GM23248 (cell line): ENCODE measurements at places on chromosomes 11 and 22. TPM values are rescaled to one million over a fixed set of nuclear protein-coding genes. Genes with fewer than 3 reads are reported as not detected.
A peak's percentile ranks its signal among the peaks of the same experiment; 100 is the strongest.

GRCh38 chr22:47392054-47392347, 629.6 kb downstream of the TBC1D22A start:
- no peaks in the 10 kb centered on the region for H3K36me3 ChIP-seq
- H3K4me1 ChIP-seq: no peaks in the 10 kb centered on the region
- H3K4me3 ChIP-seq: no peak overlapping the region
- no peak for DNase-seq
- no peaks in the 10 kb centered on the region for H3K27me3 ChIP-seq
- H3K27ac ChIP-seq: no peak overlapping the region

GRCh38 chr22:26398741-26399153, 30.3 kb upstream of the ASPHD2 start:
- H3K36me3 ChIP-seq: no peaks in the 10 kb centered on the region
- H3K4me3 ChIP-seq: no peak overlapping the region
- peak; percentile 91 for DNase-seq
- peaks cover 18% of the 10 kb centered on the region; the same call in 1 of the 2 replicates for H3K27me3 ChIP-seq

DNA sequence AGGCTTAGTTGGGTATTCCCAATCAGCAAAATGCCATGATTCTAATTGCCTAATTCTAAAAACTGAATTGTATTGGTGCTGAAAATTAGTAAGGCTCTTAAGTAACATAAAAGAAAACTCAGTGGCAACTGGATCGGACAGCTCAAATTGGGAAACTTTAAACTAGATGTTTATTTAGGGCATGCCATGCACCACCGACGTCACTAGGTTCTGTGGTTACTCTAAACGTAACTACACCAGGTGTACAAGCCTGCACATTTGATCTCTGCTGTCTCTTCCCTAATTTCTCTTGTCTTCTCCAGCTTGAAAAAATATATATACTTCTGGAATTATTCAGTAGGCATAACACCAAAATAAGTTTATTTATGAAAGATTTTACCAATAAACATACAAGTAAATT, 378.2 kb downstream of the DCDC1 start:
- no peaks in the 10 kb centered on the region for H3K27me3 ChIP-seq
- H3K4me3 ChIP-seq: no peak overlapping the region
- no peaks in the 10 kb centered on the region for H3K4me1 ChIP-seq
- H3K27ac ChIP-seq: no peak overlapping the region

- no peak overlapping the region for H3K27ac ChIP-seq
- H3K36me3 ChIP-seq: no peaks in the 10 kb centered on the region
- H3K27me3 ChIP-seq: peaks cover 12% of the 10 kb centered on the region; the same call in 1 of the 2 replicates
- no peaks in the 10 kb centered on the region for H3K4me1 ChIP-seq
- no peak overlapping the region for H3K4me3 ChIP-seq
These were observed 329.5 kb downstream of the MIAT start for GRCh38 chr22:26986884-26987283.

GRCh38 chr11:13216019-13216710, 61.4 kb upstream of the BMAL1 start:
- H3K27me3 ChIP-seq: no peaks in the 10 kb centered on the region
- H3K27ac ChIP-seq: peak overlapping the region; percentile 100
- H3K4me1 ChIP-seq: peaks cover 39% of the 10 kb centered on the region
- DNase-seq: peak; percentile 99
- peak overlapping the region; percentile 66 for H3K4me3 ChIP-seq

- H3K27me3 ChIP-seq: no peaks in the 10 kb centered on the region
- H3K27ac ChIP-seq: no peak within 1 kb of the TSS
- no peaks in the 10 kb centered on the region for H3K4me1 ChIP-seq
- H3K4me3 ChIP-seq: no peak within 1 kb of the TSS
These were observed at the start of gene CCDC179 for GRCh38 chr11:22860241-22860640. CCDC179 (minus strand) TSS chr11:22860474; CDS start chr11:22860421, 53 bp downstream.

DNA sequence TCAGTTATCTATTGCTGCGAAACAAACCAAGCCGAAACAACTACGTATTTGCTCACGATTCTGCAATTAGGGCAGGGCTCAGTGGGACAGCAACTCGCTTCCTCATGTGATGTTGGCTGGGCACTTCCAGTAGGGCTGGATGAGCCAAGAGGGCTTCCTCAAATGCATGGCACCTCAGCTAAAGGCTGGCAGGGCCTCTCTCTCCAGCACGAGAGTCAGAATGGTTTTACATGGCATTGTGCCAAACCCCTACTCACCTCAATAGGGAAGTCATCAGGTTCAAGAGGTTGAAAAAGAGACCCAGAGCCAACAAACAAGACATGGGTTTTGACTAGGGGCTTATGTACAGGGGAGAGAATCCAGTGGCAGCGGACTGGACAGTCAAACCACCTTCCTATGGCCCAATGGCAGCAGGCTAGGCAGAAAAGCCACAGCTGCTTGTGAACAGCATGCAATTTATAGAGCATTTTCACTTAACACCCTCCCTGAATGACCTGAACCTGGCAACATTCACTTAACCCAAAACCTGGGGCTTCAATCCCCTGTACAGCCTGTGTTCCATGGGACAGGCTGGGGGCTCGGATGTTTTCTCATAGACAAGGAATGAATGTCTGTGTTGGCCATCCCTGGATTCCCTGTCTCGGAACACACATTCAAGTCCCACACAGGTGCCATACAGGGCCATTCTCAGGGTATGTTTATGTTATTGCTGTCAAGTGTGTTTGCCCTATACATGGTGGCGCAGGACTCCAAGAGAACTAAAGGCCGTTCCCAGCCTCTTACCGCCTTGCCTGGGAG, 154.2 kb upstream of the NAV2 start:
- no peaks in the 10 kb centered on the region for H3K27me3 ChIP-seq
- peaks cover 3% of the 10 kb centered on the region; the same call in 1 of the 2 replicates for H3K4me1 ChIP-seq
- H3K27ac ChIP-seq: no peak overlapping the region
- no peak overlapping the region for H3K4me3 ChIP-seq
- no peaks in the 10 kb centered on the region for H3K36me3 ChIP-seq

GRCh38 chr11:14506532-14506931, 6.9 kb upstream of the COPB1 start:
- no peak overlapping the region for H3K4me3 ChIP-seq
- H3K4me1 ChIP-seq: peaks cover 8% of the 10 kb centered on the region
- no peaks in the 10 kb centered on the region for H3K27me3 ChIP-seq
- DNase-seq: peak; percentile 88
- peak overlapping the region; percentile 54 for H3K27ac ChIP-seq

DNA sequence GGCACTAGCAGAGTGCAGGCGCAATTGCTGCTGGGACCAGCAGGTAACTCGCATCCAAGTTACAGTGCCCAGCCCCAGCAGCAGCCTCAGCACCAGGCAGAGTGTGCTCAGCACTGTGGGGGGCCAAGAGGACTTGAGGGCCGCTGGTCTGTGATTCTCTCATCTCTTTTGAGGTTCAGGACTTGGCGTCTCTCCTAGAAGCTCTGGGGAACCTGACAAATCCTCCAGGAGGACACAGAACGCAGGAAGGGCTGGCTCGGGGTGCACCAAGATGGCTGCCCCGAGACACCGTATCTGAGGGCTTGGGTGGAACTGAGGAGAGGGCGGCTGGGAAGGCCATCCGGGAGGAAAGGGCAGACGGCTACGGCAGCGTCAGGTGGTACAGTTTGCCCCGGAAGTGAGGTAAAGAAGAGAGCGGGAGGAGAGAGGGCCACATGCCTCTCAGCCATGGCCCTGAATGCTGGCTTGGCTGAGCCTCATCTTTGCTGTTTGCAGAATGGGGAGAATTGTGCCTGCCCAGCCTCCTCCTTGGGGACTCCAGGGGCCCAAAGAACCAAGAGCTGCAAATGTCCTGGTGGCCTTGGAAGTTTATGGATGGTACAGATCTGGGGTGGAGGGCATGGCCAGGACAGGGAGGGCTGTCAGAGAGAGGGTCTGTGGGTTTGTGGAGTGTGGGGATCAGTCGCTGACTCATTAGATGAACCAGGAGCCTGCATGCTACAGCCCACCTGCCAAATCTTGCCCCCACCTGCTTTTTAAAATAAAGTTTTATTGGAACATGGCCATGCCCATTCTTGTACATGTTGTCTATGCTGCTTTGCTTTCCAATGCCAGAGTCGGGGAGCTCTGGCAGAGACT, 78.0 kb downstream of the MYEOV start:
- no peak overlapping the region for H3K4me3 ChIP-seq
- H3K27ac ChIP-seq: no peak overlapping the region
- no peaks in the 10 kb centered on the region for H3K4me1 ChIP-seq
- no peaks in the 10 kb centered on the region for H3K36me3 ChIP-seq

- H3K4me1 ChIP-seq: peaks cover 10% of the 10 kb centered on the region
- no peak for DNase-seq
- no peaks in the 10 kb centered on the region for H3K36me3 ChIP-seq
- no peak overlapping the region for H3K4me3 ChIP-seq
- peaks cover 38% of the 10 kb centered on the region for H3K27me3 ChIP-seq
These were observed 1.8 kb upstream of the ANKK1 start for GRCh38 chr11:113385749-113386148.

DNA sequence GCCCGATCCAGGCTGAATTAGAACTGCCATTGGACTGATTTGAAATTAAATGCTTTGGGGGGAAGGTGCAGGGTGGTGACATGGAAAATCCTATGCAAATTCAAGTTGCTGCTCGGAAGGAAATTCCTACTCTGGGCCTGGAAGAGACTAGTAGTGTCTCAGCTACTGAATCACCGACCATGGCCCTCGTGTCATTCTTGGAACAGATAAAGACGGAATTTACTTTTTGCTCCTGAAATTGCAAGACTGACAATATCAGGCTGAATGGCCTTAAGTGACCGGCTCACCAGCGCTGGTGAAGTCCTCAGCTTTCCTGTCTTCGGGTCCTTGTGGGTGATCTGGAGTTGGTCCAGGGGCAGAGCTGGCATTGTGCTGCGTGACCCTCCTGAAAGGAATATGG, 6.1 kb downstream of the ASCC2 start:
- DNase-seq: no peak
- peaks cover 5% of the 10 kb centered on the region for H3K4me1 ChIP-seq
- H3K27me3 ChIP-seq: no peaks in the 10 kb centered on the region
- H3K36me3 ChIP-seq: peaks cover 10% of the 10 kb centered on the region; the same call in 1 of the 2 replicates

DNA sequence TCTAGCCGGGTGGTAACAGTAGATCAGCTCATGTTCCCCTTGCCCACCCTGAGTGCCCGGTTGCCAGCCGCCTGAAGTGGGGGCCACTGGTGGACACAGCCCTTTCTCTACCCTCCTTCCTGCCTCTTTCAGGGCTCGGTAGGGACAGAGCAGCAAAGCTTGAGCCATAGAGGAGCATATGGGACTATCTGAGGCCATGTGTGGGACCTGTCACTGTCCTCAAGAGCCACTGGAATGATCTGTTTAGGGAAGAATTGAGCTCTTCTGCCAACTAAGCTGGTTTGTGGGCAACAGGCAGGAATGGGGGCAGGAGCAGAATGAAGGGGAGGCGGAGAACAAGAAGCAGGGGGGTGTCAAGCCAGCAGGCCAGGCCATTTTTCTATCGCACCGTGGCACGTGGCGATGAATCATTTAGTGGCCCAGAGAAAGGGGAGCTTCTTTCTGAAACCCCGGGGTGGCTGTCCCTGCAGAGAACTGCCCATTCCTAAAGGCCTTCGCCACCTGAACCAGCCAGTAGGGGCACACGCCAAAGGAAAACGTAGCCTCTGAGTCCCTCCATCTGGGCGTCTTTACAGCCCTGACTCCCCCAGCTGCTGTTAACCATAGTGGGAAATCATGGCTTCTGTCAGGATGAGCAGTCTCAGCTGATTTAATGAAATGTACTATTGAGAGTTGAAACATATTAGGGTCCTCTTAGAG, 8.8 kb downstream of the ASPHD2 start:
- no peaks in the 10 kb centered on the region for H3K36me3 ChIP-seq
- no peak overlapping the region for H3K4me3 ChIP-seq
- no peak for DNase-seq
- peaks cover 7% of the 10 kb centered on the region; the same call in 1 of the 2 replicates for H3K4me1 ChIP-seq
- H3K27ac ChIP-seq: no peak overlapping the region
- no peaks in the 10 kb centered on the region for H3K27me3 ChIP-seq

GRCh38 chr11:61974766-61975631, 7.6 kb upstream of the FTH1 start:
- H3K36me3 ChIP-seq: no peaks in the 10 kb centered on the region
- DNase-seq: no peak
- H3K27me3 ChIP-seq: no peaks in the 10 kb centered on the region
- no peak overlapping the region for H3K27ac ChIP-seq
- H3K4me1 ChIP-seq: peaks cover 45% of the 10 kb centered on the region

GRCh38 chr22:29270475-29271271, 2.6 kb downstream of the EWSR1 start:
- H3K27me3 ChIP-seq: no peaks in the 10 kb centered on the region
- peak overlapping the region; percentile 98 for H3K27ac ChIP-seq
- peaks cover 35% of the 10 kb centered on the region for H3K36me3 ChIP-seq
- H3K4me3 ChIP-seq: peak overlapping the region; percentile 99
- DNase-seq: peak; percentile 55
- H3K4me1 ChIP-seq: peaks cover 35% of the 10 kb centered on the region

DNA sequence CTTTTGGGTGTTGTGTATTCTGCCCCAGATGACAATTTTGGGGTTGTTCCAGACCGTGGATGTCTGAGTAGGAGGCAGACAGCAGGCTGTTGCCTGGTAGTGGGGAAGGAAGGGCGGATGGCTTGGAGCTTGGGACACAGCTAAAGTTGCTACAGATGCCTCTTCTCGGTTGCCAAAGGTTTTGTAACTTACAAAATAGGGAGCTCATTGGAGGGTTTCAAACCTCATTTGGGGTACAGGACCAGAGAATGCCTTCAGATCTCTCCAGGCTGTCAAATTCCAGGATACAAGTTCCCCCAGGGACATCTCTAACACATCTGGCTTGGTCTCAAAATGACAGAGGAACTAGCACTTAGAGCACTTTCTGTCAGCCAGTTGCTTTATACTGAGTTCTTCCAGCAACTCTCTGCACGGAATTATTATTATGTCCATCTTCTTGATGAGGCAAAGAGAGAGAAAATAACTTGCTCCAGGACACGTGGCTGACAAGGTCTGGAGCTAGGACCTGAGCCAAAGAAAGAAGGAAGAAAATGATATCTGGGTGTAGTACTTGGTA, 56.0 kb downstream of the SLC1A2 start:
- 0 out of 2 replicates have a peak overlapping the region, but pooled peaks have one; percentile 16 for H3K4me3 ChIP-seq
- H3K36me3 ChIP-seq: no peaks in the 10 kb centered on the region
- peaks cover 37% of the 10 kb centered on the region for H3K4me1 ChIP-seq
- DNase-seq: peak; percentile 72
- H3K27ac ChIP-seq: peak overlapping the region; percentile 85
- H3K27me3 ChIP-seq: no peaks in the 10 kb centered on the region

The LGALS12 gene
- total RNA-seq: not detected in 2 replicates

The KCTD17 gene
- 54.8 and 59.6 TPM in 2 replicates for total RNA-seq

The ROBO4 gene
- total RNA-seq: 0.51 and 1.3 TPM in 2 replicates

The TOMT gene
- total RNA-seq: not detected in 2 replicates

The APOBEC3H gene
- not detected in 2 replicates for total RNA-seq

The RIC3 gene
- not detected in 2 replicates for total RNA-seq

The C22orf23 gene
- 0.22 TPM in 1 of 2 replicates, not detected in the other for total RNA-seq

The SHANK2 gene
- 0.22 and 3.9 TPM in 2 replicates for total RNA-seq

The SCGB1C1 gene
- total RNA-seq: not detected in 2 replicates
